ENCODE measurements at places on chromosomes 7 and 10.

DNA sequence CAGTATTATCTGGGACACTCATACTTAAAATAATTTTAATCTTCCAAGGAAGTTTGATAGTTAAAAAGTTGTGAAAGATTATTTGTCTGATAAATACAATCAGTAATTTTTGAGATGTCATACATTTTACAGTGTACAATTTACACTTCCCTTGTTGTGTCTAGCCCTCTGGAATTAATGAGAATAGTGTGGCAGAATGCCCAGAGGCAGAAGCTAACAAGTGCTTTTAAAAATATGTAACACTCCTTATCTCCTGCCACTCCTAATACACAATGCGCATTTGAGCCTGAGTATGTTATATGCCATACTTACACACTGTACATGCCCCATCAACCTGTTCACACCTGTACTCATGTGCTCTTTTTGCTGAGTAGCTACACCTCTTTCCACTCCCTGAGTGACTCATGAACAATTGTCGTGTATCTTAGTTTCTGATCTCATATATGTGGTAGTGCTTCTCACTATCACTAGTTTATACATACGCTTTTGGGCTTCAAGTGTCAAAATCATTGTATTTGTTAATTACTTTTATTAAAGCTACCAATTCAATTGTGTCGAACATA lies 106.9 kb upstream of the GNAI1 start:
- no peak for DNase-seq

GRCh38 chr10:97163781-97164501 lies 21.8 kb downstream of the SLIT1 start:
- DNase-seq = no peak

DNA sequence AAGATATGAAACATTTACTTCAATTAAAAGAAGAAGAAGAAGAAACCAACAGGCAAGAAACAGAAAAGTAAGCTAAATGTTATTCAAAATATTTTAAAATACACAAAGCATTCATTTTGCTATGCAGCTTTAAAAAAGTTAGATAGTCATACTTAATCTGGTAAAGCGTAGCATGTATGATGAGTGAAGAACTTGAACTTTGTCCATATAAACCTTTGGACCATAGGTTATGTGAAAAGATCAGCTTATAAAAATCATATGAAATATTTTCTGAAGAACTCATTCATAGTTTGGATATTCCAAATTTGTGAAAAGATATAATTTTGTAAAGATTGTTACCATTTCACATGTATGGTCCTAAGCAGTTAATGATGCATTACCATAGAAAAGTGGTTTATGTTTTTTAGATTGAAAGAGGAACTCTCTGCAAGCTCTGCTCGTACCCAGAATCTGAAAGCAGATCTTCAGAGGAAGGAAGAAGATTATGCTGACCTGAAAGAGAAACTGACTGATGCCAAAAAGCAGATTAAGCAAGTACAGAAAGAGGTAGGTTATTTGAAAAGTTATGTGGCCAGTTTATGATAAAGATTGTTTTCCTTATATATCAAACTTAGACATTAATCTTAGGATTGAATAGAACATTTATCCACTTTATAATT lies 37.3 kb downstream of the KIF20B start:
- no peak for DNase-seq

DNA sequence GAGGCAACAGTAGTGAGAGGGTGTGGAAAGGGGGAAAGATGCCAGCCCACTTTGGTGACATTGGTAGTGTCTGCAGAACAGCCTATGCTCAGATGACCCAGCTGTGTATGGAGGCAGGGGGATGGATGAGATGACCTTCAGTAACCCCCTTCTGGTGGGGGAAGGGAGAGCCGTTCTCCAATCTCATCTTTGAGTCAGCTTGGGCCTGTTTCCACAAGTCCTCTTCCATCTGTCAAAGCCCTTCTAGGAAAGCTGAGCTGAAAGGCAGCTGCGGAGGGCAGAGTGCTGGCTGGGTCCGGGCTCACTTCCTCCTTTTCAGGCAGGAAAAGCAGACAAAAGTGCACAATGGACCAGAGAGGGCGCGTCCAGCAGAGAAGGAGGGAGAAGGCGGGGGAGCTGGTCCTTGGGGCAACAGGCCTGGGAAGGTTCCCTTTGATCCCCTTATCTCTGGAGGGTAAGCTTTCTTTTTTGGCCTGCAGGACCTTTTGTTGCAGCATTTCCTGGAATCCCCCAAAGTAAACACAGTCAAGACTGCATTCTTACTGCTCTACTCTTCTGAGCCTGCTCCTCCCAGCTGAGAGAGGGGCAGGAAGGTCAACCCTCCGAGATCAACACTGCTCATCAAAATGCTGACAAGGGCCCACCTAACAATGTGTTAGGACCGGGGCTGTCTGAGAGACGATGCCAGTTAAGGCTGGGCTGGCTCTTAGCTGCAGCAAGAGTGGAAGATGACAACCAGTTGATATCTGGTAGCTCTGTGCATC lies 1.2 kb upstream of the LRMDA start:
- no peak for DNase-seq

DNA sequence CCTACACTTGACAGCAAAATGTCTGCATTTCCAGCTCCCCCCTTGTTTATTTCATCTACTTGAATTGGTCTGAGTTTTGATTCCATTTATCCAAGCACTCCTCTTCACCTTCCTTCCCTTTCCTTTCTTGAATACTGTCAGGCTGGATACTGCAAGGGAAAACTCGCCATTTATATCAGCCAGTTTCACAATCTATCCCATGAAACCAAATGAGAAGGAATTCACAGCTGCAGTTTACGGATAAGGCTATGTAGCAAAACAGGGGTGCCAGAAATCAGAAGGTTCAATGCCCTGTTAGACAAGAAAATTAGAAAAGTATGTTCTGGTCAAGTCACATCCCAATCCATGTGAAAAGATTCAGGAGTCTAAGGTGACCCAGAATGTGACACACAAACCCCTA lies 28.1 kb downstream of the CCDC6 start:
- DNase-seq = no peak

DNA sequence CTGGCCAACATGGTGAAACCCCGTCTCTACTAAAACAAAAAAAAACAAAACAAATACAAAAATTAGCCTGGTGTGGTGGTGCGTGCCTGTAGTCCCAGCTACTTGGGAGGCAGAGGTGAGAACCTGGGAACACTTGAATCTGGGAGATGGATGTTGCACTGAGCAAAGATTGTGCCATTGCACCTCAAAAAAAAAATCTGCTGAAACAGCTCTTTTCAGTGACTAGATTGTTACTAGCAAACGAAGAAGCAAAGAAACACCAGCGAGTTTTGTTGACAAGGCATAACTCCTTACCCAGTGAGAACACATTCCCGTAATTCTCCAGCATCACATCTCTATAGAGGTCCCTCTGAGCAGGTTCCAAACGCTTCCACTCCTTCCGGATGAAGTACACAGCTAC lies 6.7 kb downstream of the ZNF3 start:
- no peak for DNase-seq

GRCh38 chr10:14262836-14263425 lies 67.8 kb downstream of the FRMD4A start:
- DNase-seq = no peak

GRCh38 chr7:149882248-149883047 lies 8.7 kb downstream of the ATP6V0E2 start:
- DNase-seq = no peak

GRCh38 chr7:35623381-35623780 lies 71.6 kb downstream of the HERPUD2 start:
- no peak for DNase-seq

GRCh38 chr10:58993480-58994221 lies 182.8 kb upstream of the PHYHIPL start:
- DNase-seq = no peak

GRCh38 chr7:33449847-33450246 lies 320.5 kb downstream of the BBS9 start:
- no peak for DNase-seq

DNA sequence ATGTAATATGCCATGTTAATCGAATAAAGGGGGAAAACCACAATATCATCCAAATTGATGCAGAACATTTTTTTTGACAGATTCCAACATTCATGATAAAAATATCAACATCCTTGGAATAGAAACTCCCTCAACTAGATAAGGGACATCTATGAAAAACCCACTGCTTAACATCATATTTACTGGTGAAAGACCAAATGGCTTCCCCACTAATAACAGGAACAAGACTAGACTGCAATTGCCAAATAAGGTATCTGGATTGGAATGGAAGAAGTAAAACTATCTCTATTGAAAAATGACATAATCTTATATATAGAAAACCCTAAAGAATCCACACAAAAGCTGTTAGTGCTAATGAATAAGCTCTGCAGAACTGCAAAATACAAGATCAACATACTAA lies 27.8 kb downstream of the SMURF1 start:
- no peak for DNase-seq

DNA sequence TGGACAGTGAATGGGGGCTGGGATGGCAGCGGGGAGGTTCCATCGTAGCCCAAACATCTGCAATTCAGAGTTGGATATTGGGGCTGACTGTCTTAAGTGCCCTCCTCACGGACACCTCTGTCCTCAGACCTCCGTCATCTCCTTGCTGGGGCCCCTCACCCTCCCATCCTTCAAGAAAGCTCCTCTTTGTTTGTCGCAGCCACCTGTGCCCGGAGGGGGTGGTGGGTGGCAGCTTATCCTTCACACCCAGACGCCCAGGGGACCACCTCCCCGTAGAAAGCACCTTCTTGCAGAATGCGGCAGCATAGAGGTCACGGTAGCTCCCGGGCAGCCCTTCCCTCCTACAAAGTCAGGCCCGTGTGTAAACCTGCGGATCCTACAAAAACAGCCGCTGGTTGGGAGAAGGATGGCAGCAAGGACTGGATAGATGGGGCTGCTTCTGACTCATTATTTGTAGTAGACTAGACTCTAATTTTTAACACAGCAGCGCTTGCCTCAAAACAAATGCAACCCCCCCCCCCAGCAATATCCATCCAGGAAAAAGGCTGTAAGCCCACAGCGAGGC lies 1.3 kb upstream of the PTPRN2 start:
- no peak for DNase-seq

DNA sequence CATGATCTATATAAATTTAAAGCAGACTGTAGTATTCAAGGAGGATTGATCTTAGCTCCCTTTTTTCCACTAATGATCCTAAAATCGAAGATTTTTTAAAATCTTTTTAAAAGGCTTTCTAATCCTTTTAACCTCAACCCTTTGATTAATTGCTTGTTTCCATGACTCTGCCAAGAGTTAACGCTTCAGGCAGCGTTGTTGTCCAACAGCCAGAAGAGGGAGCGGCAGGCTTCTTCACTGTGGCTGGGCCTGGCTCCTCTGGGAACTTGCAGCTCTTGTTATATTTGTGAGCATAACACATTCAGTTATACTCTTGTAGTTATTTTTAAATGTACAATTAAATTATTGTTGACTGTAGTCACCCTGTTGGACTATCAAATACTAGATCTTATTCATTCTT lies 26.3 kb downstream of the CRCP start:
- peak; percentile 61 for DNase-seq

DNA sequence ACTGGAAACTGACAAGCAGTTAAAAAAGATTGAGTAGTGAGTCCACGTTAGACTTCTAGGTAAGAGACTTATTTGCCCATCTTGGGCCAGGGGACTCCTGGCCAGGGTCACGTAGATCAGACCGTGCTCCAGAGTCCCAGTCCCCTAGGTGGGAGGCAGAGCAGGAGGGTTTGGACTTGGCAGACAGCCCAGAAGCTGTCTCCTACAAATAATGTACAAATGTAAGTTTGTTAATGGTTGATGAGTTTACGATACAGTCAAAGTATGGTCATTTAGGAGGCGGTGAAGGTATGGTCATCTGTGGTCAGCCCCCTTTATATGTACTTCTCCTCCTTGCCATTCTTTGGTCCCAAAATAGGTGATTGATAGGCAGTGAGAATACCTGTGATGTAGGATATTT lies 28.2 kb downstream of the INPP5F start:
- no peak for DNase-seq

GRCh38 chr7:147829016-147829415 lies 761.5 kb upstream of the C7orf33 start:
- DNase-seq = no peak

GRCh38 chr7:89103564-89103963 lies 308.0 kb upstream of the TEX47 start:
- no peak for DNase-seq

DNA sequence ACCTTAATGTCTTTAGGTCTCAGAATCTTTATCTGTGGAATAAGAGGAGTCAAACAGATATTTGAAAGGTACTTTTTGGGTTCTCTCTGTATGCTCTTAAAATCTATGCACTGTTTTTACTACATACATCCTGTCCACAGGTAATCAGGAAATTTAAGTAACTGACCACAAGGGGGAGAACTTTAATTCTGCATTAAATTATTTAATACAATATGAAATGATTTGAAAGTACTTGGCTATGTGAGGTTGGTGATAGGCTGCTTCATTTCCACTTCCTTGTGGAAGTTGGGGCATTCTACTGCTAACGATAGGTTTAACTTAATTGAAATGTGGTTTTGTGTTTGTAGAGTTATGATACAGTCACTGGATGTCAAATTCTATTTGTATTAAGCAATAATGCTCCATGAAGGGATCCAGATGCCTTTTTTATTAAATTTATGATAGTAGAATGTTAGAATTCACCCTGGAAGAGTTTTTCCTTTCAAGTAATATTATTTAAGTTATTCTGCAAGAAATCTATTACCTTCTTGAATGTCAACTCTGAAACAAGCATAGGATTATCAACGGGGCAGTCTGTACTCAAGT lies 6.0 kb downstream of the TEX47 start:
- DNase-seq = no peak

GRCh38 chr10:5125315-5126044 lies 31.3 kb downstream of the AKR1C3 start:
- no peak for DNase-seq

All from AG09319 (cell line).